Amygdala (tissue), 56 donors: ENCODE measurements at places on chromosomes 2 and 18.

DNA sequence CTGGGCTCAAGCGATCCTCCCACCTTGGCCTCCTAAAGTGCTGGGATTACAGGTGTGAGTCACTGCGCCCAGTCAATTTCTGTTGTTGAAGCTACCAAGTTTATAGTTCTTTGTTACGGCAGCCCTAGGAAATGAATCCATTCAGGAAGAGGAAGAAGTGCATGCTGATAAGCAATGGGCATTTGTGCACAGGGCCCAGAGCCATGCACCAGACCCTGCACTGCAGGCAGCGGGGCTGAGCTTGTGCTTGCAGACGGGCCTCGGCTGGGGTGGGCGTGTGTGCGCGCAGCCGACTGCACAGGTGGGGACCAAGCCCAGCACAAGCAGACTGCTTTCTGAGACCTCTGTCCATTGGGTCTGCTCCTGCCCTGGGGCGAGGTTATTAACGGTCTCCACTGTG is 144.6 kb downstream of the CABLES1 start:
- no peak for DNase-seq

- no peak for DNase-seq
Measured at GRCh38 chr2:174606336-174606735, 8.7 kb upstream of the WIPF1 start.

DNA sequence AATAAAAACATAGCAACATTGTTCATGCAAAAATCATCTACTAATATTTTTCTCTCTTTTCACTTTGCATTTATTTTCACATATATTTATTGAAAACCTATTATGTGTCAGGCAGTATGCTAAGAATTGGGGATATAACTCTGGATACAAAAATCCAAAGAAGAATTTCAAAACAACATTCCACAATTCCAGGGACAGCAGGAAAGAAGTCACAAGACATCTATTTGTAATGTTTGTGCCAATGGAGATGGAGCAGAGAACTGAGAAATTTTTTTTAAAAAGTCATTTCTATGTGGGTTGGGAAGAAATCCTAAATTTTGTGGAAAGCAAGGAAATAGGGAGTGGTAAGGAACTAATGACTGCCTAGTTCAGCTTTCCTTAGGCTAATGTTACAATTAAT is 128.6 kb upstream of the TLK1 start:
- DNase-seq = no peak

DNA sequence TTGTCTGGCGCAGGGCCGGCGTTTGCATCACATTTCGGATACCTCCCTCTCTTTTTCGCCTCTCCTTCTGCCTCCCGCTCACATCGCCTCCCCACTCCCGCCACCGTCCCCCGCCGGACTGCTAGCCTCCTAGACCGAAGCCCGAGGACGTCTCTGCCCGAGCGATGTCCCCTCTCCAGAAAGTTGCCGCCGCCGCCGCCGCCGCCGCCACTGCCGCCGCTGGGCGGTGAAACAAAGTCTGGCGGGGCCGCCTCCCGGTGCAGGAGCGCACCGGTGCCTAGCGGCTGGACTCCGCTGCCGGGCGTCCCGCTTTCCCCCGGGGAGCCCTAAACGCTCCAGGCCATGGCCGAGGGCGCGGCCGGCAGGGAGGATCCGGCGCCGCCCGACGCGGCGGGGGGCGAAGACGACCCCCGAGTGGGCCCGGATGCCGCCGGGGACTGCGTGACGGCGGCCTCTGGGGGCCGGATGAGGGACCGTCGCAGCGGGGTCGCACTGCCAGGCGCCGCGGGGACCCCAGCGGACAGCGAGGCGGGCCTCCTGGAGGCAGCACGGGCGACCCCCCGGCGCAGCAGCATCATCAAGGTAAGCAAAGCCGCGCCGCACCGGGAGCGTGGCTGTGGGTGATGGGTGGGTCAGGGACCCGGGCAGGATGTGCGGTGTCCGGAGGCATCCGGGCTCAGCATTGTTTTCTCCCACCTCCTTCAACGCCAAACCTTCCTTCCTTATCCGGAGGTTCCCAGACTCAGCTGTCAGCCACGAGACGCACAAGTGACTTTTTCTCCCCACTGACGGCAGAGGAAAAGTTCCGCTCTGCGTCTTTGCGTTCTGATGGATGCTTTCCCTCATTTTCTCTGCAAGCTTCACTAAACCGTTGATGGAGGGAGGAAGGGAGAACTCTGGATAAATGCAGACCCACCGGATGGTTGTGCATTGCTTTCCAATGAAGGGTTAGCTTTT is 643 bp downstream of the PLCL1 start:
- peak; percentile 58 for DNase-seq

DNA sequence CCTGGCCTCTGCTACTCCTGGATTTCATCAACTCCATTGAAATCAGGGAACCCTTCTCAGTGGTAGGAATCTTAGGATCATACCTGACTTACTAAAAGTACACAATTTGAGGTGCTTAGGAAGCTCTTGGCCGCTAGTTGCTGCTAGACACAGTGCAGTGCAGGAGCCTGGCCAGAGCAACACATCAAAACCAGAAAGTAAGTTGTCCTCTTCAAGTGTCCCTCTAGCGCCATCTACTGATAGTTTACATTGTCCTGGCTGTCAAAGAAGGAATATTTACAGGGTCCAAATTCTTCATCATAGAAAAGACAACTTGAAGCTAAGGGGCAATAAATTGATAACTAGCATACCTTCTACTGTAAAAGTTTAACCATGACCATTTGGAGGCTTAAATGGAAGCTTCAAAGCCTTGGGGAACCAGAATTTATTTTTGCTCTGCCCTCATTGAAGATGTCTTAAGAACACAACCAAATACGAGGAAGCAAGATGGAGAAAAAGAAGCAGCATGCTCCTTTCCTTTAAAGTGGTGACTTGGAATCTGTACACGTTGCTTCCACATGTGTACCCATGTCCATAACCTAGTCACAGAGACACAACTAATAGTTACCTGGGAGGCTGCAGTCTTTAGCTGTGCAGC is 889.1 kb upstream of the GCFC2 start:
- peak; percentile 4 for DNase-seq

- no peak for DNase-seq
Measured at GRCh38 chr2:122478117-122478516, 722.7 kb downstream of the TSN start.

DNA sequence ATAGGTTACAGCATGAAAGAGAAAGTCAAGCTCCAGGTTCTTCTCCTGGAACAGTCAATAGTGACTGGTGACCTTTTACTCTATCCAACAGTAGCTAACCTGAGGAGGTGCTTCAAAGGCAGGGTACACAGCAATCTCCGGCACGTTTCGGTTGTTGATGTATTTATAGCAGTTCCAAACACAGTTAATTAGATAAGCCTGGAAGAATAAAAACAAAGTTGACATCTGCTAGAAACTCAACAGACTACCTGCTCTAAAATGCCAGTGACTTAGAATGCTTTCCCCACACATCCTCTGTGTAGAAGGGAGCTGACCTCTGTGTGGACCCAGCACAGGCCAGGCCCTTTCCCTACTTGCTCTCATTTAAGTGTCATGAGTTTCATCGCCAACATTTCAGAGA is 17.2 kb downstream of the LAPTM4A start:
- DNase-seq = no peak

DNA sequence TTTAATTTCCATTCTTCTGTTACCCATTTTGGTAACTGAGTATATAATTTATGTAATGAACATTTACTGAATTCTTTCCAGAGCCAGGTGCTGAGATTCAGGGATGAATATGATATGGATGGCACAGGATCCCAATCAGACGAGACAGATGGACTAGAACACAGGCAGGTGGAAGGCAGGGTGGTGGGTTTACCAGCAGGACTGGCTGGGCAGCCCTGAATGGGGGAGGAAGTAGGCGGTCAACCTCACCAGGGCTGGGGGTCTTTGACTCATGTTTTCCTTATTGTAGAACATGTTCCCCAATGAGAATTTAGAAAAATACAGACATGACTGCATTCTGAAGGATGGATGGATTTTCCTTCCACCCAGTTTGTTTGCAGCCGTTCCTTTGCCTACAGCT is 80.3 kb downstream of the CIB4 start:
- no peak for DNase-seq

GRCh38 chr2:172252154-172252553 is 149.5 kb upstream of the DLX2 start:
- DNase-seq = no peak

DNA sequence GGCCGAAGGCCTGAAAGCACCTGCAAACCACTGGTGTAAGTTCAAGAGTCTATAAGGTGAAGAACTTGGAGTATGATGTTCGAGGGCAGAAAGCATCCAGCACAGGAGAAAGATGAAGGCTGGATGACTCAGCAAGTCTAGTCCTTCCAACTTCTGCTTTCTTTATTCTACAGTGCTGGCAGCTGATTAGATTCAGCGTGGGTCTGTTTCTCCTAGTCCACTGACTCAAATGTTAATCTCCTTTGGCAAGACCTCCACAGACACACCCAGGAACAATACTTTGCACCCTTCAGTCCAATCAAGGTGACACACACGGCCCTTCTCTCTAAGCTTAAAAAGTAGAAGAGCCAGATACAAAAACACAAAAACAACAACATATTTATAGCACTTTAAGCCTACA is 43.4 kb downstream of the NMS start:
- DNase-seq = no peak

GRCh38 chr18:25187521-25188192 is 164.3 kb downstream of the ZNF521 start:
- no peak for DNase-seq

- DNase-seq = no peak
Measured at GRCh38 chr2:111227716-111228141, 107.0 kb downstream of the BCL2L11 start.

GRCh38 chr2:162747021-162747420 is 91.5 kb downstream of the KCNH7 start:
- no peak for DNase-seq

- DNase-seq = no peak
Measured at GRCh38 chr2:12170121-12170520, 423.7 kb downstream of the LPIN1 start.

DNA sequence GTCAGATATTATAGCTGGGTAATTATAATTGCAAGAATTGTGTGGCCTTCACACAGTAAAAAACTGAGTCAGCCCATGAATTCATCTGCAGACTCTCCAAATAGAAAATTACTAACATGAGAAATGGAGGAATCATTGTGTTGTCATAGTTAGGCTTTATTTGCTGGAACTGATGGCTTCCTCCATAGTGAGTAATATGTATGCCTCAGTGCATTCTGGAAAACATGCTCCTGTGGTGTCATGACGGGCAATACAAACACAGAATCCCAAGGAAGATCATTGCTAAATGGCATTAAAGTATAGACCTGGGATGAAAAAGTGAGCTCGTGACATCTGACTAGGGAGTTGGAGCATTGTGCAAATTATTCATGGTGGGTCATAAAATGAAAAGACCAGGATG is 23.6 kb upstream of the NMS start:
- no peak for DNase-seq

GRCh38 chr18:10923551-10924070 is 225.8 kb downstream of the PIEZO2 start:
- DNase-seq = no peak

- no peak for DNase-seq
Measured at GRCh38 chr18:10285283-10285640, 169.2 kb upstream of the APCDD1 start.

DNA sequence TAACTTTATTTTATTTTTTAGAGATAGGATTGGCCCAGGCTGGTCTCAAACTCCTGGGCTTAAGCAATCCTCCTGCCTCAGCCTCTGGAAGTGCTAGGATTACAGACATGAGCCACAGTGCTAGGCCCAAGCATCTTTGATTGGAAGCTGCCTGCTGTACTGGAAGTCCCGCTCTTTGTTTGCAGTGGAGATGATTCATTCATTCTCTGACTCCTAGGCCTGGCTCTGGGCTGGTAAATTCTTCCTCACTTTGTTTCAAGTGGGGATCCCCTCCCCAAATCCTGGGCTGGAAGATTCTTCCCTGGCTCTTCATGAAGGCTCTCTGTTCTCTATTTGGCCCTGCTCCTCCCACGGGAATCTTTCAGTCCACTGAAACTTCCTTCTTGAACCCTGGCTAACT is 81.9 kb downstream of the NEURL3 start:
- no peak for DNase-seq

DNA sequence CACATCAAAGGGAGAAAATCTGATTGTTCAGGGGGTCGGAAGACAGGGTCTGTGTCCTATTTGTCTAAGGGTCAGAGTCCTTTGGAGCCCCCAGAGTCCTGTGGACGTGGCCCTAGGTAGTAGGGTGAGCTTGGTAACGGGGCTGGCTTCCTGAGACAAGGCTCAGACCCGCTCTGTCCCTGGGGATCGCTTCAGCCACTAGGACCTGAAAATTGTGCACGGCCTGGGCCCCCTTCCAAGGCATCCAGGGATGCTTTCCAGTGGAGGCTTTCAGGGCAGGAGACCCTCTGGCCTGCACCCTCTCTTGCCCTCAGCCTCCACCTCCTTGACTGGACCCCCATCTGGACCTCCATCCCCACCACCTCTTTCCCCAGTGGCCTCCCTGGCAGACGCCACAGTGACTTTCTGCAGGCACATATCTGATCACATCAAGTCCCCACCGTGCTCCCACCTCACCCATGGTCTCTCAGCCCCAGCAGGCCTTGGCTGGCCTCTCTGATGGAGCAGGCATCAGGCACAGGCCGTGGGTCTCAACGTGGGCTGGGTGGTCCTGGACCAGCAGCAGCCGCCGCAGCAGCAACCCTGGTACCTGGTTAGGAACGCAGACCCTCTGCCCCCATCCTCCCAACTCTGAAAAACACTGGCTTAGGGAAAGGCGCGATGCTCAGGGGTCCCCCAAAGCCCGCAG is 3.8 kb downstream of the PROC start:
- DNase-seq = no peak

DNA sequence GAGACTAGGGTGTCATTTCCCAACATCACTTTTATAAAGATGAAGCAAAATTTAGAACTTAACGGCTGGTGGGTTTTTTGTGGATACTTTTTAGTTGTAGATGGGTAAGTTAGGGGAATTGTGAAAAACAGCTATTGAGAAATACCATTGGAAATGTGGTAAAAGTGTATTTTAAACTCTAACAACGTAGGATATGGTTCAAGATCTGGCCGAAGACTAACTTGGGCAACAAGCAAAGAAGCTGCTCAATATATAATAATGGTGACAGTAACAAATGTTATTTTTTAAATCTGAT is 1.6 kb downstream of the DNAH7 start:
- no peak for DNase-seq

GRCh38 chr2:223102450-223102849 is 50.5 kb downstream of the KCNE4 start:
- DNase-seq = no peak

GRCh38 chr2:191436368-191437055 is 191.3 kb downstream of the MYO1B start:
- DNase-seq = no peak

- DNase-seq = no peak
Measured at GRCh38 chr18:45373286-45373880, 241.9 kb upstream of the SLC14A2 start.

- DNase-seq = no peak
Measured at GRCh38 chr2:161961061-161961460, 113.0 kb downstream of the DPP4 start.

GRCh38 chr18:12968619-12969018 is 20.8 kb downstream of the SEH1L start:
- no peak for DNase-seq

- no peak for DNase-seq
Measured at GRCh38 chr18:10247742-10248082, 206.7 kb upstream of the APCDD1 start.

GRCh38 chr2:7559791-7560190 is 642.6 kb downstream of the RNF144A start:
- DNase-seq = no peak
